Activated CD4-positive, CD25-positive, alpha-beta regulatory T cell treated with anti-CD3 and anti-CD28 coated beads, Interleukin-2, amount 50 U/mL, for 16 hours (primary cell): ENCODE measurements at places on chromosomes 1 and 21.

DNA sequence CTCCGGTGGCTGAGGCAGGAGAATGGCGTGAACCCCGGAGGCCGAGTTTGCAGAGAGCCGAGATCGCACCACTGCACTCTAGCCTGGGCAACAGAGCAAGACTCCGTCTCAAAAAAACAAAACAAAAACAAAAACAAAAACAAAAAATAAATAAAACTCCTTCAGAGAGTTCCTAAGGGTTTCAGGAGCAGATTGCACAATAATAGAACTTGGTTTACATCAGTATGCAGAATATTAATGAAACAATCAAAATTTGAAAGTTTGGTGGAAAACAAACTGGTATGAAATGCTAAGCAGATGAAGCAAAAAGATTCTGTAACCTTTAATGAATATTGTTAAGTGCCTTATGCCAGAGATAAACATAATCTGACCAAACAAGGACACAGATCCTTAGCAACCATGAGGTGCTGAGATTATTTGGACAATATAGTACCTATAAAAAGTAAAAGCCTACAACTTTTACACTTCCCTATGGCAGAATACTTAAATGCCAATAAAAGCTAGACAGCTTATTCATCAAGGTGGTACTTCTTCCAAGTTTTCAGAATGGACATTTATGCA is 41.2 kb downstream of the SLC25A24 start:
- DNase-seq: no peak

GRCh38 chr1:82836213-82836972 is 1035.7 kb downstream of the ADGRL2 start:
- no peak for DNase-seq

DNA sequence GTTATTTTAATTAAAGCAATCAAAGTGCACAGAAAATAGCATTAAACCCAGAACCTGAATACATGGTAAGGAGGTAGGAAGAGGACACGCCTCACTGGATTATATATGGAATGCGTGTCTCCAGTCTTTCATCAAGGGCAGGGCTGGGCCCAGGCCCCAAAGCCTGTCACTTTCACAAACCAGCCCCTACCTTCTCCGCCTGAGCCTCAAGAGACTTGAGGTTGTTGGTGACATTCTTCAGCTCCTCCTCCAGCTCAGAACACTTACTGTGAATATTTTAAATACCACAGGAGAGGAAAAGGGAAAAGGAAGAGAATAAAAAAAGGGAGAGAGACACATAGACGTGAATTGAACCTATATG is 16.3 kb upstream of the NUP210L start:
- DNase-seq: no peak

DNA sequence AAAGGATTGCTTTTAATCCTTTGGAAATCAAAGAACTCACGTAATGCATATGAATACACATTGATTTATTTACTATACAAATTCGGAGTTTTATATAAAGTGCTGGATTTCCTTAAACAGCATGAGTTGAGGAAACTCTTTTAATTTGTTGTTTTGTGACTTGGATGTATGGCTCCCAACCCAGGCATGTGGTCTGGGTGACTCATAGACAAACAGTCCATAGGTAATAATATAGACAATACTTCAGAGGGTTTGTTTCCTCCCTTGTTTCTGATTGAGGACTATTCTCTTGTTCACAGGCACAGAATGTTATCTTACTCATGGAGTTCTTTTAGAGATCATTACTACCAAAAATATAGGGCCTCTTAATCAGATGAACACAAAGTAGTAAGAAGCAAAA is 43.8 kb downstream of the XPR1 start:
- DNase-seq: no peak

DNA sequence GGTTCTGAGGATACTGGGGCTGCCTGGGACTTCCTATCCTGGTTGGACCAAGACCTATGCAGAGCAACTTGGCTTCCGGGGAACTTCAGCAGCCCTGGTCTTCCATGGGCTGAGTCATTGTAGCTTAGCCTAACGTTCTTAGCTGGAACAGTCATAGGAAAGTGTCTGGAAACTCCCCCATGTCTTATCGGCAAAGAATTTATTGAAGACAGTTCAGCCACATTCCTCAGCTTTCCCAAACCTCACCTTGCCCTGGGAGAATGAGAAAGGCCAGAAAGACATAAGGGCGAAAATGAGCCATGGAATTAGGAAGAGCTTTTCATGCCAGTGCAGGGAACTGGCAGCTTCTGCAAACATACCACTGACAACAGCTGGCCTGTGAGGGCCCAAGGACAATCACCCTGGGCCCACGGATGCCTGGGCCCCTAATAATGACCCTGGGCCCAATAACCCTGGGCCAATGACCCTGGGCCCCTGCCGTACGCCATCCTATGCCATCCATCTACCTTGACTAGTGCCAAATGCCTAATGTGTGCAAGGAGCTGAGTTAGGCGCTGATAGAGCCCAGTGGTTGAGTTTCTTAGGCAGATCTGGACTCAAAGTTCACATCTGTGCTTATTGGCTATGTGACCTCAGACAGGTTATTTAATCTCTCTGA is 114.4 kb upstream of the GADD45A start:
- DNase-seq: no peak

GRCh38 chr1:101136739-101137138 is 100.1 kb upstream of the S1PR1 start:
- no peak for DNase-seq

- no peak for DNase-seq
Observed at GRCh38 chr1:7409278-7409677, 361.8 kb upstream of the VAMP3 start.

GRCh38 chr1:186793582-186793927 is 35.2 kb upstream of the PLA2G4A start:
- no peak for DNase-seq
